Mesenteric fat pad (tissue), 1 donor: ENCODE measurements at places on chromosomes 2 and 18. TPM values are rescaled to one million over a fixed set of nuclear protein-coding genes. Genes with fewer than 3 reads are reported as not detected.

DNA sequence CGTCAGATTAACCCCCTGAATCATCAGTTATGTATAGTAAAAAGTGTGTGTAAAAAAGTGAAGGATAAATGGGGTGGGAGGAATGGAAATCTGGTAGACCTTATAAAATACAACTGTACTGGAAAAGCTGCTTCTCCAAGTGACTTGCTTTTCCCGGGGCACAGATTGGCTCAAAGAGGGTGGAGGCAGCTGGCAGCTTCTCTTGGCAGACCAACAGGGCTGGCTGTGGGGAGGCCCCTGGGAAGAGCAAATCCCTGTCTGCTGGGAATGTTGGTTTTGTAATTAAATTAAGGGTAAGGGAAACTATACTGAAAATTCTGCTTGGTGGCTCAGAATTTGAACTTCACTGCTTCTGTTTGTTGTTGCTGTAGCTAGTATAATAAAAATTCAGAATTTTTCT lies 154.2 kb upstream of the DLX2 start:
- DNase-seq, result no peak

- no peak for DNase-seq
Measured at GRCh38 chr18:6150430-6150829, 255.1 kb upstream of the TMEM200C start.

GRCh38 chr2:82994151-82994550 lies 1464.9 kb downstream of the SUCLG1 start:
- DNase-seq, result no peak

STAT4 gene
- total RNA-seq, result 4.1 TPM

TRIM43 gene
- total RNA-seq, result not detected

DNA sequence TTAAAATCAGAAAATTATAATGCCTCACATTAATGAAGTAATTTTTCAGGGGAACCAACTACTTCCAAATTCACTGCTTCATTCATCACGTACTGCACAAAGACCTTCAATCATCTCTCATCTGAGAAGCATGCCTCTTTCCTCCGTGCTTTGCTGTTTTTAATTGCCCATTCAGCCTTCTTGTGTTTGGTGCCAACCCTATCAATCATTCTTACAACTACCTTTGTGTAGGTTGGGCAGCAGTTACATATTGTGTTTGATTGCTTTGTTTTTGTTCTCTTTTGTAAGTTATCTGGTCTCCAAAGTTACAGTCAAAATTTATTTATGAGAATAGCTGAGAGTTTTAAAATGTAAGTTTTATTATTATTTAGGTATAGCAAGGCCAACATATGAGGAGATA lies 549.0 kb upstream of the SLC8A1 start:
- no peak for DNase-seq

SCN7A gene
- 0.42 TPM for total RNA-seq

DNA sequence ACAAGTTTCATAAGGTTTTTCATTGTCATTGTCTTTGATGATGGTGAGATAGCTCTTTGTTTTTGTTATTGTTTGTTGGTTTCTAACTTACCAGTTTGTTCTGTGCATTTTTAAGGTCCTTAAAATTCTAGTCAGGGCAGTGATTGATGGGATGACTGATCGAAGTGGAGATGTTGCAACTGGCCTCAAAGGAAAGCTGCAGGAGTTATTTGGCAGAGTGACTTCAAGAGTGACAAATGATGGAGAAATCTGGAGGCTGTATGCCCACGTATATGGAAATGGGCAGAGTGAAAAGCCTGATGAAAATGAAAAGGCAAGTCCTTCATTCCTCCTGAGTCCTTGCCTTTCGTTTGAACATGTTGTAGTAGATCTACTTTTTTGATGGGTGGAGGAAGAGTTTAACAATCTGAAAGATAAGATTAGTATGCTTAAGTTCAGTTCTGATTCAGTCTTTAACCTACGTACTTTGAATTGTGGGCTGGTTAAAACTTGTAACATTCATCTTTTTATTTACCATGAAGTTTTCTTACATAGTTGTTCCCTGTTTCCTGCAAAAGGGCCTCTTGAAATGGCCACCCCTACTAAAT lies 135.8 kb upstream of the LTBP1 start:
- DNase-seq, result no peak

GRCh38 chr2:97911206-97911921 lies 84.4 kb downstream of the TMEM131 start:
- no peak for DNase-seq

- no peak for DNase-seq
Measured at GRCh38 chr2:96396602-96397001, 61.0 kb downstream of the NCAPH start.

GRCh38 chr2:108048752-108049151 lies 62.4 kb downstream of the SLC5A7 start:
- DNase-seq, result no peak

DNA sequence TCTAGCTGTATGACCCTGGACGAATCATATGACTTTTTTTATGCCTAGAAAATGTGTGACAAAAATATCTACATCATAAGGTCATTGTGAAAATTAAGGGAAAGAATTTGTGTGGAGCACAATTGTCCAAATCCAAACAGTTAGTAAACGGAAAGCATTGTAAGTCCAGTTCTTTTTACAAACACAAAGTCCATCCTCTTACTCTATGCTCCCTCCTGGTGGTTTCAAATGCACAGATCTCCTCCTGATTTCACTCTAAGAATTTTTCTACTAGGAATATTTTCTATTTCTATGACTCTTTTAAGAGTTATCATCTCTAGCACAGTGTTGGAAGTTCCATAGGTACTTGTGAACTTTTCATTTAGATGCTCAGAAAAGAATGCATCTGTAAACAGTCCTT lies 125.2 kb upstream of the ARL5A start:
- no peak for DNase-seq

GRCh38 chr18:76255070-76255683 lies 239.9 kb downstream of the ZNF516 start:
- DNase-seq, result no peak

BMP10 gene
- not detected for total RNA-seq

DNA sequence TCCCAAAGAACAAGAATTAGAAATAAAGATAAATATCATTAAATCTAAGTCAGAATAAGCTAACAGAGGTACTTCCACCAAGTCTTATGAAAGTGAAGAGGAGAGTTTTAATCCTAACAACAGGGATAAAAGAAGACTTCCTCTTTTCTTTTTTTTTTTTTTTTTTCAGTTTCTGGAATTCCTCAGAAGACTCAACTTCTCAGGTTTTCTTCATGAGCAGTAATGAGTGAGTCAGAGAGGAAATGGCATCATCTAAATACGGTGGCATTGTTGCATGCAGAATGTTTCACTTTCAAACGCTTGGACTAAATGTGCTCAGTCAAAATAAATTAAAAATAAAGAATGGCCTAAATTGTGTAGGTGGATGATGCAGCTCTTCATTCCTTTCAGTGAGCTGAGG lies 45.6 kb upstream of the ARHGAP15 start:
- DNase-seq, result no peak

DNA sequence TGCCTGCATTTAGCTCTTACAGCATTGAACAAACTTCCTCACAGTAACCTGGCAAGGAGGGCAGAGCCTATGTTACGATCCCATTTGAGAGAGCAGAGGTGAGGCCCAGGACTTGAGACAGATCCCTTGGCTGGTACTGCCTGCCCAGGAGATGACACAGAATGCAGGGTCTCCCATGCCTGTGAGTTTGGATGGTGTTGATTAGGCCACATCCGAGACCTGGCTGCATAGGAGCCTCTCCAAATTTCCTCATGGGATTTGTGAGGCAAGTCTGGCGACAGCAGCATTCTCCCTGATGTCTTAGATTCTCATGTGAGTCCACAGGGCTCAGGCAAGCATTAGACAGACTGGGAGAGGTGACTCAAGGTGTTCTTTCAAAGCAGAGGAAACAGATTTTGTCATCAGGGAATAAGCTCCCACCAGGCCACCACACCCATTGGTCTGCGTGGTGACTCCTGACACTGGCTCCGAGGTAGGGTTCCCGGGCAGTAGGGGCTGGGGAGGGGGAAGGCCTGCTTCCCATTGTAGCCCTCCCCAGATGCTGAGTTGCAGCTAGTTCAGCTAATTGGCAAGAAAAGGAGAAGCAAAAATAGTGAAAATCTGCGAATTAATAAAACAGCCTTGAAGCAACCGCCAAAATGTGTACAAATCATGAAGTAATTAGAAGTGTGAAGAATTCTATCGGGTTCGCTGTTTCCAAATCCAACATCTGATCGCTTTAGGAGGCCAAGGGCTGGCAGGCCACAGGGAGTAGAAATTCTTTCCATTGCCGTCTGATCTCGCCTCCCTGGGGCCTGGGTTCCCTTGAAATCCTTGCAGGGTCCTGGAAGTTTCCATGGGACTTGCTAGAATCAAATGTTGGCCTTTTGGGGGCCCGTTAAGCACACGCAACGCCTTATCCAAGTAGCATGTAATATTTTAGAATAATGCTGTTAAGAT lies 68.0 kb downstream of the MAPK4 start:
- DNase-seq, result no peak

DNA sequence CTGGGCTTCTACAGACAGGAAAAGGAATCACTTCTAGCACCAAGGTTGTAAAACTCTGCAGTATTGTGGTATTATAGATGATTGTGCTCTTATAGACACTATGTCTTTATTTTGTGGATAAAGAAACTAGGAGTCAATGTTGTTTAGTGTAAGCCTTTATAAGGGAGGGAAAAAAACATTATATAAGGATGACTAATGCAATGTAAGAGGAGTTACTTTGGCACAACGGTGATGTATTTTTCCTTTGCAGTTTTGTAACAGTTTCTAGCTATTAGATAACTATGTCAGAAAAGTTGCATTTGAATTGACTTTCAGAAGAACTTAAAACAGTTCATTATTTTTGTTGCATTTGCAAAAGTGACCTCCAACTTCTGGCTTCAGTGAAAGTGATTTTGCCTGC lies 545.4 kb downstream of the CCDC85A start:
- DNase-seq, result no peak

DNA sequence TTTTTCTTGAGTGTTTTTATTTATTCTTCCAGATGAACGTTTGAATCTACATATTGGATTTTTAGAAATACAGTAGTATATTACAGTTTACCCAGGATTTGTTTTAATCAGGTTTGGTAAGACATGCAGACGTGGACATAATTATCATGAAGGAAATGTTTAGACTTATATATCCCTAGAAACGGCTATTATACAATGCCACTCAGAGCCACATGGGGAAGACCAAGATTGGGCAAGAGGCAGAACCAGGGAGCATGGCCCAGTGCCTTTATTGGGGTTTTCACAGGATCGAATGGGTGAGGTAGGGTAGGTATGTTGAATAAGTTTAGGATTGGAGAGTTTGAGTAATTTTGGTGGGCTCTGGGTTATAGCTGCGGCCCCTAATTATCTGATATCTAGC lies 212.2 kb downstream of the CAMKMT start:
- no peak for DNase-seq

NAT8 gene
- total RNA-seq, result not detected

CAMKMT gene
- total RNA-seq, result 10.2 TPM

DNA sequence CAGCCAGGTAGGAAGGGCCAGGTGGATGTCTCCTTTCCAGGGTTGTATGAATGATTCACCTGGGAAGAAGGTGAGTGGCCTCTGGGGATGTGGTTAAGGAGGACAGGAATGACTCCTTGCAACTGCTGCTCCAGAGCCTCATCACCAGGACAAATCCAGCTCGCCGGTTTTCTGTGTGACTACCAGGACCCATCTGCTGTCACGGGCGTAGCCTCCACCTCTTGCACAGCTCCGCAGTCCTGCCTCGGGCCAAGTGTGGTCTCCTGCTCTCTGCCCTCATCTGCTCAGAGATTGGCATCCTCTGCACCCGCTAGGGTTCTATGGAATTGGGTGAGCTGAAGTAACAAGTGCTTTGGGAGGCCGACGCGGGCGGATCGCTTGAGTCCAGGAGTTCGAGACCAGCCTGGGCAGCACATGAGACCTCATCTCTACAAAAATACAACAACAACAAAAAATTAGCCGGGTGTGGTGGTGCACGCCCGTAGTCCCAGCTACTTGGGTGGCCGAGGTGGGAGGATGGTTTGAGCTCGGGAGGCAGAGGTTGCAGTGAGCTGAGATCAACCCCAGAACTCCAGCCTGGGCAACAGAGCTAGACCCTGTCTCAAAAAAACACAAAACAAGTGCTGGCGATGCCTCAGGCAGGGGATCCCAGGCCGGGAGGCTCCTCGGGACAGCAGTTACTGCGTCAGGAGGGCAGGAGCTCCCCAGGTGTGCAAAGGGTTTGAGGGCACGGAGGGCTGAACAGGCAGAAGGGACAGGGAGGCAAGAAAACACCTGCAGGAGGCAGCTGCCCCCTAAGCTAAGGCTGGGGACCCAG lies 831 bp upstream of the D2HGDH start:
- no peak for DNase-seq

DNA sequence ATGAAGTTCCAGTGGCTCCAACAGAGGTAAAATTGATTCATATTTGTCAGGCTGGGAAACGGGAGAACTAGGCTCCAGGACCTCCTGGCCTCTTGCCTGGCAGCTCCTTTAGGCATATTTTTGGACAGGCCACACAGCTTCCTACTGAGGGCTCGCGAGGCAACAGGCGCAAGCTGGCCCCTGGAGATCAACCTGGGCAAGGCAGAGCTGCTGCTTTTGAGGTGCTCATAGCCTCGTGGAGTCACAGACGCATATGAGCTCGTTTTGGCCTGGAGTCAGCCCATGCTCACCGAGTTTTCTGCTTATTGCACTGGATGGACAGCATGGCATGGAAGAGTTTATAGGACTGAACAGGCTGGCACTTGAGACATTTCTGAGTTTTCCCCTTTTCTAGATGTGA lies 97.7 kb downstream of the CAPN13 start:
- DNase-seq, result peak; percentile 60

DNA sequence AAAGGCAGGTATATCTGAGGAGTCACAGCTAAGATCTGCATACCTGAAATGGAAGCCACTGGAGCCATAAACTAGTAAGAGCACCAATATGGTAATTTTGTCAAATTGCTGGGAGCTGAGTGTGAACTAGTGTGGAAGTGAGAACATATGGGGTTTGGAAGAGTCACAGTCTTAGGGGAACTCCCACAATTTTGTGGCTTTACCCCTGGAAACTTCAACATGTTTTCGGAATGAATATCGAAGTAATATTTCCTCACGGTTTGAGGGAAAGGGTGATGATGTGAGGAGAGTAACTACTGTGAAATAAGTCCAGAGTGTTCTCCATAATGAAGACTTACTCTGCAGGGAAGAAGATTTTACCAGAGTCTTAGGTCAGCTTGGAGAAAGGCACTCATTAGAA lies 565.9 kb downstream of the RIT2 start:
- no peak for DNase-seq

GRCh38 chr2:75317316-75317715 lies 118.0 kb upstream of the TACR1 start:
- no peak for DNase-seq

FRZB gene
- total RNA-seq, result 5.5 TPM

DNA sequence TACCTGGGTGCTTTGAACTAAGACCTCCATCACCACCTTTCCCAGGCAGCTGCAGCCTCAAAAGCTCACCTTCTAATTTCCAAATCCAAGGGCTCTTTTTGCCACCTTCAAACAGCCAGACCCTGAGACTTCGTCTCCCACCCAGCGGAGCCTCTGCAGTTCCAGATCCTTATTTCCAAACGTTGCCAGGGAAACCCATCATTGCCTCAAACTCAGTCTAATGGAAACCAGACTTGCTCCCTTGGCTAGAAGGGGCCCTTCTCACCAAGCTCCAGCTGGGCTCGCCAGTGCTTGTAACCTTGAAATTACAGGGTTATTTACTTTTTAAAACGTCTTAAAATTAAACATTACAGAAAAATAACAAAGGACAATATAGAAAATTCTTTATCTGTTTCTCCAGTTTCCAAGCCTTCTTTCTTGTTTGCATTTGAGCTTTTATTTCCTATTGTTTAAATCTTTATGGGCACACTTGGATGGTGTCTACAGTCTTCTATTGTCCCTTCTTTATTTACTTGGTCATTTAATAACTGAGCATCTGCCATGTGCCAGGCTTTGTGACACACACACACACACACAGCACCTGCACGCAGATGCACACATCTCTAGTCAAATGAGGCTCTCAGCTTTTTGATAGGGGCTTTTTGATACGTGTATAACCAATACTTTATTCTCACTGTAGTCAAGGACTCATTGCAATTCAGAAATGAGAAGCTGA lies 36.1 kb downstream of the TRPM8 start:
- DNase-seq, result no peak
